ENCODE measurements at places on chromosomes 2 and 18.
A peak's percentile ranks its signal among the peaks of the same experiment; 100 is the strongest.

- DNase-seq, result no peak
Observed at GRCh38 chr2:9702604-9703084, 71.8 kb upstream of the YWHAQ start.

DNA sequence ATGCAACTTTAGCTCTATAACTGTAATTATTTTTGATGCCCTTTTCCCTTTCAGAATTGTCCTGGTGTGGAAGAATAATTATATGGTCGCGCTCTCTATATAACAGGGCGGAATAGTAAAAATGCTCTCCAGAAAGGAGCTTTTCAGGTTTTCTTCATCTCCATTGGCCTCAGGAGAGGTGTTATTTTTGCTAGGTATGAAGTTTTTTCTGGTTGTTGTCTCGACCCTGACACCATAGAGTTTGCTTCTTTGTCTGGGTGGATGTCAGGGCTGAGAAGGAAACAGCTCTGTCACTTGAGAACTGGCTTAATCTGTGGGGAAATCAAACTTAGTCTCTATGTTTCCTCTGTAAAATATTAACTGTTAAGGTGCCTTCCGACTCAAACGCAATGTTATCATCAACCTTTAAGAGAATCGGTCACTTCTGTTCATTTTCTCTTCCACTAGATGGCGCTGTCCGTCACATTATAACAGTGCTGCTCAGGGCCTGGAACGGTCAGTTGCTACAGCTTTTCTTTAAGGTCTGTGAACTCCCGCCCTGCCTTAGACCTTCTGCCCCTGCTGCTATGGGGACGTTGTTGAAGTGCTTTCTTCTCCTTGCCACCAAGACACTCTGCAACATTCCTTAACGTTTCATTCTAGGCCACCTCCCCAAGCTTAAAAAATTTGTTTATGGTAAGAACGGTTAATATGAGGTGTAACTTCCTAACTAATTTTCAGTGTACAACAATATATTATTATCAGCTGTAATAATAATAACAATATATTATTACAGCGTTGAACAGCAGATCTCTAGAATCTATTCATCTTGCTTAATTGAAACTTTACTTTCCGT is 23.8 kb upstream of the SERPINB12 start:
- DNase-seq, result peak; percentile 22

GRCh38 chr2:164669291-164669690 is 48.0 kb upstream of the GRB14 start:
- no peak for DNase-seq

GRCh38 chr2:217901835-217902378 is 100.9 kb downstream of the TNS1 start:
- DNase-seq, result no peak

- DNase-seq, result no peak
Observed at GRCh38 chr2:10960606-10961489, 49.1 kb downstream of the KCNF1 start.

DNA sequence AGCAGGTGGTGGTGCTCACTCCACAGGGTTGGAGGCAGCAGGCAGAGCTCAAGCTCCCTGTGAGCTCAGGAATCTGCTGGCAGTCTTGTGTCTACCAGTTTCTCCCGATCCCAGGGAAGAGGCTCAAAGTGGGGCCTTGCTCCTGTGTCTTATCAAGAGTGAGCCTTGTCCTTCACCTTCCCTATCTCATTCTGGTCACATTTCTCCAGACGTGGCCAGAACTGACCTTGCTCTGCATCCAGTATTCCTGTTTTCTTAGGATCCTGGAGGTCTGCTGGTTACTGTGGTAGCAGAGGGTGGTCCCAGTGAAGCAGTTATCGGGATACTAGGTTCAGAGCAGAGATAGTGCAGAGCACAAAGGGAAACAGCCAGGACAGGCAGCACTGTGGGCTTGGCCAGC is 47.1 kb upstream of the ASB18 start:
- DNase-seq, result no peak

DNA sequence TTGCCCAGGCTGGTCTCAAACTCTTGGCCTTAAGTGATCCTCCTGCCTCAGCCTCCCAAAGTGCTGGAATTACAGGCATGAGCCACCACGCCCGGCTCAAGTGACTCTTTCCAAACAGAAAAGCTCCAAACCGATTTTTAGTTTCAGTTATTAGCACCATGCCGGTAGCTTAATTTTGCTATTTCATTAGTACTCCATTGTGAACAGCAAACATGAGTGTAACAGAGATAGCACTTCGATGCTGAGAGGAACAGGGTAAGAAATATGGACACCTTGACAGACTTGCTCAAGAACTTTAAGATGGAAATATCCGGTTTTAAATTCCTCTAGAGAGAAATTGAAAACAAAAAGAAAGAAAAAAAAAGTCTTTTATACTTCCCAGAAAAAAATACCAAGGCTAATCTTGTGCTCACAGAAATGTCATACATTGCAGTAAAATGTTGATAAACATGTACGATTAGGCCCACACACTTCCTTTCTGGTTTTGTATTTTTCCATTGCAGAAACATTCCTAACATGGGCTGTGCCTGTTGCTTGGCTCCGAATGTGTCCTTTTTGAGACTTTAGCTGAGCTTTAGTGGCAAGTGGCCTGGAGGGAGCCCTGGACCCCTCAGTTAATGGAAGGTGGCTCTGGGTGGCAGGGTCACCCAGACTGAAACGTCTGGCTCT is 18.3 kb downstream of the FHL2 start:
- no peak for DNase-seq

- no peak for DNase-seq
Observed at GRCh38 chr2:173623438-173624319, 269.0 kb downstream of the CDCA7 start.

- no peak for DNase-seq
Observed at GRCh38 chr2:151289972-151290866, 751 bp upstream of the NMI start.

- no peak for DNase-seq
Observed at GRCh38 chr2:144460727-144461307, 59.1 kb downstream of the ZEB2 start.

- no peak for DNase-seq
Observed at GRCh38 chr2:71700658-71701397, 247.5 kb downstream of the DYSF start.

- DNase-seq, result no peak
Observed at GRCh38 chr2:120762341-120763061, 26.8 kb downstream of the GLI2 start.

- DNase-seq, result no peak
Observed at GRCh38 chr18:50076277-50076676, 118.7 kb downstream of the MYO5B start.

DNA sequence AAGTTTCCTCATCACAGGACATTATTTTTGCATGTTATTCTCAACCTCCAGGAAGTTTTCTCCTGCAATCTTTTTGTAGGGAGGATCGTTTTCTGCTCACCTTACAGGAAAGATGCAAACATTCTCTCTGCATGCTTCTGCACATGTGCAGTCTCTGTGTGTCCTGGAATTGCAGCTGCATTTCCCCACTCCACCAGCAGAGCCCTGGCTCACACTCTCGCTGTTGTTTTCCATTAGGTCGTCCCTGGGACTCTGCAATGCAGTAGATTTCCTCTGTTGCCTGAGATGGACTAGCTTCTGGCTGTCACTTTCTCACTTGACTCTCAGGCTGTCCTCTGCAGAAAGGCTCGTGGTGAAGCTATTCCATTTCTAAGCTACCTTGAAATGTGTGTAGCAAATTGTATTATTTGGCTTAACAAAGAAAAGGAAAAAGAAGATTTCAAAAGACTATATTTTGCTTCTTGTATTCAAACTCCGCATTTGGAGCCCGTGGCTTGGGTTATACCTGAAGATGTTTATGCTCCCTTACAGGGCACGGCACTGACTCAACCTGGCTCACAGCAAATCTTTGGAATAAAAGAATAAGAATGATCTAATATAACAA is 346.7 kb downstream of the RAD51AP2 start:
- DNase-seq, result no peak

GRCh38 chr18:77106331-77106730 is 26.3 kb downstream of the MBP start:
- DNase-seq, result peak; percentile 57

- no peak for DNase-seq
Observed at GRCh38 chr18:57113799-57114420, 33.0 kb upstream of the BOD1L2 start.

- DNase-seq, result no peak
Observed at GRCh38 chr18:32550963-32551362, 80.3 kb upstream of the GAREM1 start.

DNA sequence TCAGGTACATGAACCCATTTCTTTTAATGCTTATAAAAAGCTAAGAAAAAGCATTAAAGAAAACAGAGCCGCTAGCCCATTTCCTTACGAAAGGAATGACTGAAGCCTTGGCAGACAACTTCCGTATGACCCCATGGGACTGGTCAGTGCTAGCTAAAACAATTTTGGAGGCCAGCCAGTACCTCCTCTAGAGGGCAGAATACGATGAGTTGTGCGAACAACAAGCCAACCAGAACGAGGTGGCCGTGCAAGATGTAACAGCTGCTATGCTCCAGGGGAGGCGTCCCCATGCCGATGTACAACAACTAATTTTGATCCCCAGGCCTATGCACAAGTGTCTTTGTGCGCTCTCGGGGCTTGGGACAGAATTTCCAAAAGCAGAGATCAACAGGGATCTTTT is 16.7 kb downstream of the MAP3K2 start:
- DNase-seq, result no peak

GRCh38 chr2:113192459-113193100 is 18.8 kb downstream of the PSD4 start:
- DNase-seq, result no peak

- DNase-seq, result no peak
Observed at GRCh38 chr2:238308177-238308576, 12.1 kb upstream of the TRAF3IP1 start.

DNA sequence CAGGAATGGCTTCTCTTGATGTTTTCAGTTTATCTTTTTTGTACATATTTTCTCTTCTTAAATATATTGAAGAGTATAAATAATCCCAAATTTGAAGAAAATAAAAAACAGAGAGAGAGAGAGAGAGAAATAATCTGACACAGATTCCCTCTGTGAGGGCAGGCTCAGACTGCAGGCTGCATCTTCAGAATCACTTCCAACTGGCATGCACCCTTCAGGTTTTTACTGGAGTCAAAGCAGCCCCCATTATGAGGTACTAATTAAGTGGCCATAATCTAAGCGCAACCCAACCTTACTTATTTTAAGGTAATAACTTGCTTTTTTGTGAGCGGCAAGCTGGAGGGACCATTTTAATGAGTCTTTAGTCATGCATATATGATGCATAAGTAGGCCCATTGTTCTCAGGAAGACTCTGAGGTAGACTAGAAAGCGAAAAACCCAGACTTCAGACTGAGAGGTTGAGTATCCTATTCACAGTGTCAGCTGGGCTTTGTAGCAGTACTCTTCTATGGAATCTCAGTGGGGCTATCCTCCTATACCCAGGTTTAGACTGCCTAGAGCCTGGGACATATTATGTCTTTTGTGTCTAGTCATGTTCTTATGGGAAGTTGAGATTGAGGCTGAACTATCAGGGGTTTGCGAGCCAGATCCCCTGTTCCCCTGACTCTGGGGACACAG is 167.4 kb downstream of the SP3 start:
- DNase-seq, result no peak

- no peak for DNase-seq
Observed at GRCh38 chr2:212973347-212973746, 178.1 kb downstream of the IKZF2 start.

DNA sequence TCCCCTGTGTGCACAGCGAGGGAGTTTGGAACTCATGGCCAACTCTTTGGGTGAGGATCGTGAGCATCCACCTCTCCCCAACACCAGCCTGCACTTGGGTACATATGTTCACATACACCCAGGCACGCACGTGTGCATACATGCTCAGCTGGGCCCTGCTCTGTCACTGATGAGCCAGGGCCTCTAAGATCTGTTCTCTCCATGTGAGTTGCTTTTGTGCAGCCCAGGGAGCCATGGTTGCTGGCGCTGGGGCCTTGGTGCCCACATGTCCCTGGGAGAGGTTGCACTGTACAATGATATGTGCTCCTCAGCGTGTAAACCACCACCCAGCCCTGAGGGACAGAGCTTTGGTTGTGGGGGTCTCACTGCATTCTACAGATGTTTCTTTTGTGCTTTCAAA is 44.1 kb downstream of the KLHL29 start:
- DNase-seq, result no peak

- DNase-seq, result no peak
Observed at GRCh38 chr2:65361623-65362022, 70.8 kb downstream of the SPRED2 start.

DNA sequence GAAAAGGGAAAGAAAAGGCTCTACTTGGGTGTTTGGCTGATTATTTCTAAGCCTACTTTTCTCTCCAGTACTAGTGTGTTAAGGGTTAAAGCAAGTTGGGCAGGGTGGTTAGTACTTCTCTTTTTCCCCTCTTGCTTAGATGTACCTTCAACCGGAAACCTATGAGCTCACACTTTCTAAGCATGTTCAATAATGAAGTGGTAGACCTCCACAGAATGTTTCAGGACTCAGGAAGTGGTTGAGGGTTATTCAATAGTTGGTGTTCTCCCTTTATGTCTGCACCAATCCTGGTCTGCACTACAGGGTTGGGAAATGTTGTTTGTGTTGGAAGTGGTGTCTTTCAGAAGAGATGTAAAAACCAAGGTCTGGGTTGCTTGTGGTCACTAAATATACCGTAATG is 137.1 kb downstream of the ZEB2 start:
- DNase-seq, result no peak

GRCh38 chr18:24016643-24017042 is 2.1 kb downstream of the TTC39C start:
- no peak for DNase-seq

DNA sequence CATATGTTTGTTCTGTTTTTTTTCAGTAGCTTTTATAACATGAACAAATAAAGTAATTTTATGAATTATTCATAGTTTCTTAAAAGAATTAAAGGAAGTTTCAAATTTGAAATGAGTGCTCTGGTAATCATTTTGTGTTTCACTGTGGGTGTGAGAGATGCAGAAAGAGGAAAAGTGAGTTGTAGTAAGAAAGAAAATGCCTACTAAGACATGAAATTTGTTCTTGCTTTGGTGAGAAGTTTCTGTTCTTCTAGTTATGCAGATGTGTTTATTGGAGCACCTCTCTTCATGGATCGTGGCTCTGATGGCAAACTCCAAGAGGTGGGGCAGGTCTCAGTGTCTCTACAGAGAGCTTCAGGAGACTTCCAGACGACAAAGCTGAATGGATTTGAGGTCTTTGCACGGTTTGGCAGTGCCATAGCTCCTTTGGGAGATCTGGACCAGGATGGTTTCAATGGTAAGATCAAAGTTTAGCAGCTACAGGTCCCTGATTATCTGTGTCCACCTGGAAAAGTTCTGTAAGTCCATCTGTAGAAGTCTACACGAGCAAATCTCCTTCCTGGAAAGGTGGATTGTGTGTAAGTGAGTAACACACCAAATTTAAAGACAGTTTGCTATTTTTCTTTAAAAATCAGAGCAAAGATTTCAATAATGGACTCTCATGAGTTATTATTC is 51.4 kb downstream of the ITGAV start:
- DNase-seq, result no peak

DNA sequence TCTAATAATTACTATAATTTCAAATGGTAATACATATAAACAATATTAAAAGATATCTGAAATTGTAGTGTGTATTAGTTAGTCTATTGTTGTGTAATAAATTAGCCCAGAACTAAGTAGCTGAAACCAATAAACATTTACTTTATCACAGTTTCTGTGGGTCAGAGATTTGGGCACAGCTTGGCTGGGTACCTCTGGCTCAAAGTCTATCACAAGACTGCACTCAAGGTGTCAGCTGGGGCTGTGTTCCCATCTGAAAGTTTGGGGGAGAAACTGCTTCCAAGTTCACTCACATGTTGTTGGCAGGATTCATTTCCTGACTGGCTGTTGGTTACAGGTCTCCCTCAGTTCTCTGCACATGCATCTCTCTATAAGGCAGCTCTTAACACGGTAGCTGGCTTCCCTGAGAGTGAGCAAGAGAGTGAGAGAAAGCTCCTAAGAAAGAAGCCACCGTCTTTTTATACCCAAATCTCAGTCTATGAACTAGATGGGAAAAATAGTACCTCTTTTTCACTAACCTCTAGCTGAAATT is 25.6 kb upstream of the WIPF1 start:
- DNase-seq, result no peak
